Stimulated activated effector memory CD8-positive, alpha-beta T cell treated with anti-CD3 and anti-CD28 coated beads, Interleukin-12 subunit alpha, Interleukin-12 subunit beta, amount 100 ng/mL, for 72 hours (primary cell): ENCODE measurements at places on chromosomes 5 and 9.

DNA sequence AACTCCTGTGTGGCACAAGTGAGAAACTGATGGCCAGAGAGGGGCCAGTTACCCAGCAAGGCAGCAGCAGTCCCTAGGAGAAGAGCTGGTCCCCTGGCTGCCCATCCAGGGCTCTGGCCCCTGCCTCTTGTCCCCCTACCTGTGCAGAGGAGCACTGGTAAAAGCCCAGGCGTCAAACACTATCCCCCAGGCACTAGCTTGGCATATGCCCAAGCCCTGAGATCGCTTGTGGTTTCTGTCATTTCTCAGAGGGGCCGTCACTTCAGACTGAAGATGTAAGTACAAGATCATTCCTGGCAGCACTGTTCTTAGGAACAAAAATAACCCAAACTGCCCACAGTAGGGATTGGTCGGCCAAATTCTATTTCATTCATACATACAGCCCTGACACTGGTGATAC, 53.9 kb downstream of the COL15A1 start:
- DNase-seq = no peak

GRCh38 chr9:107043886-107044285, 180.9 kb downstream of the ZNF462 start:
- no peak for DNase-seq

- DNase-seq = no peak
Observed at GRCh38 chr5:141515141-141515540, 26.3 kb downstream of the PCDHGC5 start.

DNA sequence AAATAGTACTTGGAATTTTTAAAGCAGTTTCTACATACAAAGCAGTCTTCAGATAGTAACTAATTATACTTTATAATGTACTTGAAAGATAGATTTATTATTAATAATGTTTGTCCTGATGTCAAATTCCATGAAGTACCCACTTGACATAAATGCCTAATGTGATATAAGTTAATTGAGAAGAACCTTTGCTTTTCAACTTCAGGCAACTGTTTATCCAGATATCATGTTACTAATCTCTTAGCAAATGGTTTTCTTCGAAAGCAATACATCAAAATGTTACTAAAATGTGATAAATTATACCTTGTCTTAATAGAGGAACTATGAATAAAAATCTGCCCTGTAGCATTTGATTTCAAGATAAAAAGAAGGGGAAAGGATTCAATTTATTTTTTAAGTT, 146.8 kb upstream of the FBXL17 start:
- DNase-seq = no peak

- no peak for DNase-seq
Observed at GRCh38 chr5:54985301-54986268, at the start of gene ESM1. TSS of gene ESM1 (minus strand) at chr5:54985593. CDS start at chr5:54985517, 76 bp downstream.

DNA sequence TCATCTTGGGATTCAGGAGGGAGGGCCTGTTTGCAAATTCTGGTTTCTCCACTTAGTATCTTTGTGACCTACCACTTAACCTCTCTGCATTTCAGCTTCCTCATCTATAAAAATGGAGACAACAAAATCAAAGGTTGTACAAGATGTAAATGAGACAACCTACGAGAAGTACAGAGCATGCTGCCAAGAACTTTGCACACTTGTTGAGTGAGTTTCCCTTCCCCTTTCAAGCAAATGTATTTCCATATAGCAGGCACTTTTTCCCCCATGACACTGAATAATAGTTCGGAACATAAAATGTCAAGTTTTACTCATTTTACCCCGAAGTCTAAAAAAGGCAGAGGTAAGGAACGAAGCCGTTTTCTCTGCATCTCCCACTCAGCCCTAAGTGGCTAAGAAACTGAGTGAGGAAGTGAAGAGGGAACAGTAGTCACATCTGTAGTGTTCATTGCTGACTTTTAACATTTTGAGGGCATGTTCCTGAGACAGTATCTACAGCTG, 159.0 kb downstream of the TLE1 start:
- DNase-seq = no peak
